ENCODE measurements at places on chromosomes 3 and 15.

DNA sequence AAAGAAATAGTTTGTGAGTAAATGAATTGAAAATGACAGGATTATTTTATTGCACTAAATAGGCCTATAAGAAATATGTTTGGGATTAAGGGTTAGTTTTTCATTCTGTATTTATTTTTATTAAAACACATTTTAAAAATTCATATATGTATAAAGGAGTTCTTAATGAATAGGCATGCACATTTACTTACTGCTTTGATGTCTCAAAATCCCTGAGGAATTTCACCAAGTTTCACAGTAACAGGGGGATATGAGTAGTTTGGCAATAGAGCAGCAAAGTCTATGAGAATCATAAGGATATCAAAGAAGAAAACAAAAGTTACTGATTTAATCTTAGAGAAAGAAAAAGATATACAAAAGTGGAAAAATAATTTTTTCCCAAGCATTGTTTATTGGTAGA, 411.7 kb downstream of the NAALADL2 start:
- DNase-seq, result no peak

GRCh38 chr3:192188218-192188835, 539.0 kb downstream of the FGF12 start:
- DNase-seq, result no peak

DNA sequence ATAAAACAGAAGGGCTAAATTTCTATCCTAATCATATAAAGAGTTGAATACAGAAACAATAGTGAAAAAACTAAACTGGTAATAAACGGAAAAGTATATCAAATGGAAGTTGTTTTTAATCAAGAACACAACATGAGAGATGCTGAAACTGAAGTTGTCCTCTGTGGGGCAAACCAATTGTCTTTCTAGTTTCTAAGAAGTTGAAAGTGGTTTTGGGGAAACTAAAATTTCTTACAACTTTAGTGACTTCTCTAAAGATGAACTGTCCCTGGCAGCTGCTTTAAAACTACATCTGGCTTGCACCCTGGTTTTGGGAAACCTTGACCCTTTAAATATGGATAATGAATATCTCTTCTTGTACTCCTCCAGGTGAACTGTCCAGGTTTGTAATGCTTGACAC, 155.6 kb downstream of the ADAM10 start:
- no peak for DNase-seq

DNA sequence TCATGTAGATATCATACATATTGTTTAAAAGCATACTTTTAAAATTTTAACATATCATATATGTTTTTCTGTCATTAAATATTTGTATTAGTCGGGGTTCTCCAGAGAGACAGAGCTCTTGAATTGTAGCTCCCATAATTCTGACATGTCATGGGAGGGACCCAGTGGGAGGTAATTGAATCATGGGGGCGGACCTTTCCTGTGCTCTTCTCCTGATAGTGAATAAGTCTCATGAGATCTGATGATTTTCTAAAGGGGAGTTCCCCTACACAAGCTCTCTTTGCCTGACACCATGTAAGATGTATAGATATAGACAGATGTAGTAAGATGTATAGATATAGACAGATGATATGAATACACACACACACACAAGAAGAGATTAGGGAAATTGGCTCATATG, 161.2 kb upstream of the ABI3BP start:
- no peak for DNase-seq

GRCh38 chr3:56200251-56200650, 268.0 kb downstream of the ERC2 start:
- DNase-seq, result no peak

DNA sequence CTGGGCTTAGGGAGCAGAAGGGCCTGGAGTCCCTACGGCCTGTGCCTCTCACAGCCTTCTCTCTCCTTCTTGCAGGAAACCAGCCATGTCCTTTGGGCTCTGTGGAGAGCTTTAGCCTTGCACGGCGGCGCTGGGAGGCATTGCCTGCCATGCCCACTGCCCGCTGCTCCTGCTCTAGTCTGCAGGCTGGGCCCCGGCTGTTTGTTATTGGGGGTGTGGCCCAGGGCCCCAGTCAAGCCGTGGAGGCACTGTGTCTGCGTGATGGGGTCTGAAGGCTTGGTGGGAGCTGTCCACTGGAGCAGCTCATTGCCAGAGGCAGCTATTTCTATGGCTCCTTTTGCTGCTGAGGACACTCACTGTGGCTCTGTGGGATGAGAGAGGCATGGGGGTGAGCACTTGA, 4.1 kb downstream of the KLHDC8B start:
- DNase-seq, result no peak

DNA sequence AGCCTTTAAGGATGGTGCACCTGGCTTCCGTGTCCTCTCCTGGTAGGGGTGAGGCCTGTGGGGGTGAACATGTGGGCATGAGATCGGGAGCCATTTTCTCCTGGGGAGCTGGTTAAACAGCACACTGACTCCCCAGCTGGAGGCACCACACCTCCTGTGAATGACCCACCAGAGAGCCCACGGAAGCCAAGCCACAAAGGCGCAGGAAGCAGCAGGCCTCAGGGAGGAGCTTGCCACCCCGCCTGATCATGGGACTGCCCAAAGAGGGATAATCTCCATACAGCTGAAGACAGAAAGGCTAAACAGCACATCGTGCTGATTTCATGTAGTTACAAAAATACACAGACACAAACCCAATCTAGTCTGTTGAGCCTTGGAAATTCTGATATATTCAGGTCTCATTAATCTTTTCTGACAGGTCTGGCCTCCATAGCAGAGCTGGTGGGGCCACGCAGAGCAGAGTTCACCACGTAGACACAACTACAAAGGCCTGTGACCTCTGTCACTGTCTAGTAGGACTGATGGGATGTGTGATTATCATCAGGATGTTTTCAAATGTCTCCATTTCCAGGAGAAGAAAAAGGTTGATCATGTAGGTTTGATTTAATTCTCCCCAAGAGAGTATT, 75.2 kb downstream of the DUT start:
- no peak for DNase-seq

DNA sequence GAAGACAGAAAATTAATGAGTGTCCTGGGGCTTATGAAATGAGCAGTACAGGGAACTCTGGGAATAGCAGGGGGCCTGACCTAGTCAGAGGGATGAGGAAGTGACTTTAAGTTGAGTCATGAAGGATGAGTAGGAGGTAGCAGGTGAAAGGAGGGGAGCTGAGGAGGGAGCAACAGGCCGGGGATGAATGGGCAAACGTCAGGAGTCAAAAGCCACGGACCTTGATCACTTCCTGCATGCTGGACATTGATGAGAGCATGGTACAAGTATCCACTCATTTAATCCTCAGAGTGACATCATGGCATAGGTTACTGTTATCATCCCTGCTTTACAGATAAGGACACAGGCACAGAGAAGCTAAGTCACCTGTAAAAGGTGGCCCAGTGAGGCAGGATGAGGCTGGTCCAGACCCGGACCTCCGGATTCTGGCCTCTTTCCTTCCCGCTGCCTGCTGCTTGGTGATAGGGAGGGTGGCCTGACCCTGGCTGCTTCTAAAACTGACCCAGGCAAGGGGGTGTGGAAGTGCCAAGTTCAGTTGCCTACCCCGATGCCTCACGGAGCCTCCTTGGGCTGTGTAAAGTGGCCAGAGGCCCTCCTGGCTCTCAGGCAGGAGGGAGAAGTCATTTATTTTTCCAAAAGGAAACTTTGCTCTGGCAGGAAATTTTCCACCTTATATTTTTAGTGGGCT, 7.6 kb downstream of the CORO2B start:
- no peak for DNase-seq

- DNase-seq, result no peak
These were observed 52.7 kb downstream of the MITF start for GRCh38 chr3:69791919-69792399.

- DNase-seq, result no peak
These were observed 248.0 kb upstream of the CNTN3 start for GRCh38 chr3:74862476-74862875.

- peak; percentile 31 for DNase-seq
These were observed 16.8 kb upstream of the CHD2 start for GRCh38 chr15:92883163-92883875.

GRCh38 chr3:197339841-197340520, 41.6 kb upstream of the DLG1 start:
- no peak for DNase-seq

- no peak for DNase-seq
These were observed 142.7 kb upstream of the TMCO5A start for GRCh38 chr15:37791693-37792092.

GRCh38 chr15:37880009-37880834, 54.2 kb upstream of the TMCO5A start:
- DNase-seq, result no peak

DNA sequence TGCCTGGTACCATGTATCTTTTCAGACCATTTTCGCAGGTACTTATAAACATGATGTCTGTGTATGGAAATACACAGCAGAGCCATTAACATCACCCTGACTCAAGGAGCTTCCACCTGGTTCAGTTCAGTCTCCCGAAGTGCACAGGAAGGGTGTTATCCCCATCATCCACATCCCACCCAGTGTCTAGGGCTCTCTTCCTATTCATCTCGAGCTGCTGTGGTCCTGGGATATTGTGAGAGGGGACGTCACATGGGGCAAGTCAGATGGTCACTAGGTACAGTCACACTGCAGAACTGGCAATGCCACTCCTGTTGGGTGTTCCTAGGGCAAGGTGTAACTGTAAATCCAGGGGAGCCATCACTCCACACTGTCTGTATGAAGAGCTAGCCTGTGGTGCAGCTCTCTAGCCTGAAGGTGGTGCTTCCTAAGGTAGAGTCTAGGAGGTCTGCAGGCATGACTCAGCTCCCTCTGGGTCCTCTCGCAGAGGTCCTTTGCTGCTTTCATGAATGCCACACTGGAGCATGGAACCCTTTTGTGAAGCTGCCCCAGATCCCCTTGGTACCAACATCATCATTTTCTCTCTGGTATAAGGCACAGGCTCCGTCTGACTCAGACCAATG, 13.9 kb downstream of the ISLR2 start:
- no peak for DNase-seq

- DNase-seq, result no peak
These were observed 1.9 kb upstream of the FETUB start for GRCh38 chr3:186638259-186638658.
